Activated T-cell treated with anti-CD3 and anti-CD28 coated beads for 24 hours (primary cell): ENCODE measurements at places on chromosomes 4 and X.

DNA sequence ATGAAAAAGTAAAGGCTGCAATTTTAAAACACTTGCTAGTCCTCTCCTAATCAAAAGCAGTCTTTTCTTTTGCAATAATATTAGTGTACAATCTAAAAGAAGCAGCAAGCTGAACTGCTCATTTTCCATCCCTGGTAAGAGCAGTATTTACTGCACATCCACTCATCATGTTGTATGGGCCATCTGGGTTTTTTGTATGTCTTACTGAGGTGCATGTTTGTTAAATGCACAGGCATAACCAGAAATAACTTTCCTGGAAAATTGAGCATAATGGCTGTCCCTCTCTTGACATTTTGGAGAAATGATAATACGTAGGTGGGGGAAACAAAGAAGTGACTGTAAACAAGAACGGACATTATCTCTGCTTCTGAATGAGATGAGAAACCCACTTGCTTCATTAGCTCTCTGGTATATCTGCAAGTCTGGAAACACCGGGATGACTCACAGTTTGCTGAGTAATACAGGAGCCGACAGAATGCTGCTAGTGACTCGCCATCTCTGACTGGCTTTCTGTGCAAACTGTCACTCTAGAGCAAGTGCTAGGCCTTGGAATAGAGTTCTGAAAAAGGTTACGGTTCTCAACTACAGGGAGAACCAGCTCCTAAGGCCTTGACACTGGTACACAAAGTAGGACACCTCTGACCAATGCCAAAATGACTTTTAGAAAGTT, 85.7 kb upstream of the MTM1 start:
- peak; percentile 52 for DNase-seq

DNA sequence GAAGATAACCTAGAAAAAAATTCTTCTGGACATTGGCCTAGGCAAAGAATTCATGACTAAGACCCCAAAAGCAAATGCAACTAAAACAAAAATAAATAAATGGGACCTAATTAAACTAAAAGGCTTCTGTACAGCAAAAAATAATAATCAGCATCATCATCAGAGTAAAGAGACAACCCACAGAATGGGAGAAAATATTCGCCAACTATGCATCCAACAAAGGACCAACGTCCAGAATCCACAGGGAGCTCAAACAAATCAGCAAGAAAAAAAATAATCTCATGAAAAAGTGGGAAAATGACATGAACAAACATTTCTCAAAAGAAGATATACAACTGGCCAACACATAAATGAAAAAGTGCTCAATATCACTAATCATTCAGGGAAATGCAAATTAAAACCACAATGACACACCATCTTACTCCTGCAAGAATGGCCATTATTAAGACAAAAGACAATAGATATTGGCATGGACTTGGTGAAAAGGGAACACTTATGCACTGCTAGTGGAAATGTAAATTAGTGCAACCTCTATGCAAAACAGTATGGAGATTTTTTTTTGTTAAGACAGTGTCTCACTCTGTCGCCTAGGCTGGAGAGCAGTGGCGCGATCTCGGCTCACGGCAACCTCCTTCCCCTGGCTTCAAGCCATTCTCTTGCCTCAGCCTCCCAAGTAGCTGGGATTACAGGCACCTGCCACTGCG, 29.9 kb downstream of the ELF2 start:
- DNase-seq = no peak

- DNase-seq = no peak
These were observed 20.5 kb upstream of the C4orf17 start for GRCh38 chr4:99490286-99490685.

DNA sequence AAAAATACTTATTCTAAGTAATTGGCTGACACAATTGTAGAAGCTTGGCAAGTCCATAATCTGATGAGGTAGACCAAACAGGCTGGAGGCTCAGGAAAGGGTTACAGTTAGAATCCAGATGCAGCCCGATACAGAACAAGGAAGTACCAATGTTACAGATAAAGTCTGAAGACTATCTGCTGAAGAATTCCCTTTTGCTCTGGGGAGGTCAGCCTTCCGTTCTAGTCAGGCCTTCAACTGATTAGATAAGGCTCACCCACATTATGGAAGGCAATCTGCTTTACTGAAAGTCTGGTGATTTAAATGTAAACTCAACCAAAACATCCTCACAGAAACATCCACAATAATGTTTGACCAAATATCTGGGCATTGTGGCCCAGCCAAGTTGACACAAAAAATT, 7.4 kb upstream of the DYNLT3 start:
- no peak for DNase-seq

DNA sequence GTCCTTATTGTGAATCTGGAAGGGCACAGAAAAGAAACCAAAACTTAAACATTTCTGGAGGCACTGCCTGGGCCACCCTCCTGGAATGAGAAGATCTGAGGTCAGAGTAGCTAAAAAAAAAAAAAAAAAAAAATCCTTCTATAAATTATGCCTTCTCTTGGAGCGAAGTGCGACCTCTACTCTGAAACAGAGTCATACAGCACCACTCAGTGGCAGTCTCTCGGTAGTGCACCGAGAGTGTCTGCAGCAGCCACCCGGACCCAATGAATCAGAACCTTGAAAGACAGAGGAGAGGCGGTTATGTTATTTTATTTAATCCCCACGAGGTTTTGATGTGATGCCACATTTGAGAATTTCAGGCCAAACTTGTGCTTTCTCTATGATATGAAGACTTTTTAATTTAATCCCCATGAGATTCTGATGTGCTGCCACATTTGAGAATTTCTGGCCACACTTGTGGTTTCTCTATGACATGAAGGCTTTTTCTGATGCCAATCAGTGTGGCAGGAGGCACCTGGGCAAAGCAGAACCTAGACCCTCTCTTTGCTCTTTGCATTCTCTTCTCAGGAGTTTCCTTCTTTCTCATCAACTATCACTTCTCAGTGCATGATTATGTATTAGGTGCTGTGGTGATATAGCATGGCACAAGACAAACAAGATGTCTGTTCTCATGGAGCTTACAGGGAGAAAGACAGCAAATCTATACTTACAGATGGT, 5.6 kb upstream of the CT47C1 start:
- peak; percentile 28 for DNase-seq

DNA sequence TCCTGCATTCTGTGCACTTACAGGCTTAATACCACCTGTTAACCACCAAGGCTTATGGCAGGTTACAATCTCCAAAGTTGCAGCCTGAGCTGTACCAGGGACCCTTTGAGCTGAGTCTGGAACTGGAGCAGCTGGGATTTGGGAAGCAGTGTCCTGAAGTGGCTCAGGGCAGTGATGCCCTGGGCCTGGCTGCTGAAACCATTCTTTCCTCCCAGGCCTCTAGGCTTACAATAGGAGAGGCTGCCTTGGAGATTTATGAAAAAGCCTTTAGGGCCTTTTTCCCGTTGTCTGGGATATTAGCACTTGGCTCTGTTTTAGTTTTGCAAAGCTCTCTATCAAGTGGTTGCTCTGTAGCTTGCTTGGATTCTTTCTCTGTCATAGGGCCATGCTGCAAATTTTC, 154.3 kb upstream of the CASK start:
- no peak for DNase-seq

DNA sequence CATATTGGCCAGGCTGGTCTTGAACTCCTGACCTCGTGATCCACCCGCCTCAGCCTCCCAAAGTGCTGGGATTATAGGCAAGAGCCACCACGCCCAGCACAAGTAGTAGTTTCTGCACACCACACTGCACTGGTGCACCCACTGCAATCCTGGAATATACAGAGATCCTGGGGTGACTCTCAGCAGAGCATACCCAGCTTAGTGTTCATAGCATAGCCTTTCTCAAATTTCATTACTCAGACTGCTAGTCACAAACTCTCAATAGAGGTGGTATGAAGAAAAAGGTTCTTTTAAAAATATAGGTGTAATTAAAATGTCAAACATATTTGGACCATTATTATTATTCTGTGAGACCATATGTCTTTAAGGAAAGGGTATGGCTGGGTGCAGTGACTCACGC, 6.2 kb upstream of the ARHGAP10 start:
- DNase-seq = no peak

GRCh38 chrX:31653422-31653821, 581.6 kb upstream of the FTHL17 start:
- no peak for DNase-seq

DNA sequence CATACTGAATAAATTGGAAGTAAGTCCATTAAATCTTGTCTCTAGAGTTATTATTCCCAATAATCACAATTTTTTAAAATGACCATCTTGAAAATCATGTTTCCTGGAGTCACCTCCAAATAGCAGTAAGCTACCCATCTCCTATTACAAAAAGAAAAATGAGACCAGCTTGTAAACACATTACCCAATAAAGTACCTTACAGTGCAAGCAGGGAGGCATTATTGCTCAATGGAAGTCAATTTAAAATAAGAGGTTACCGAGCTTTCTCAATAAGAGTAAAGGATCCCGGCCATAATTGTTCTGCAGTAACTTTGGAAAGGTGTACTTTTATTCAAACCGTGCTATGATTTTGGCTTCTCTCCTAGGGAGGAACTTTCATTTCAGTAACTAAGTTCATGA, 78.0 kb downstream of the DMD start:
- DNase-seq = no peak

- DNase-seq = no peak
These were observed 840 bp upstream of the P2RY10 start for GRCh38 chrX:78944351-78944750.

GRCh38 chr4:78218260-78218659, 161.1 kb downstream of the FRAS1 start:
- DNase-seq = no peak

- no peak for DNase-seq
These were observed 65.5 kb upstream of the HHIP start for GRCh38 chr4:144580430-144580829.

- no peak for DNase-seq
These were observed 927.2 kb downstream of the STPG2 start for GRCh38 chr4:97216046-97216445.

DNA sequence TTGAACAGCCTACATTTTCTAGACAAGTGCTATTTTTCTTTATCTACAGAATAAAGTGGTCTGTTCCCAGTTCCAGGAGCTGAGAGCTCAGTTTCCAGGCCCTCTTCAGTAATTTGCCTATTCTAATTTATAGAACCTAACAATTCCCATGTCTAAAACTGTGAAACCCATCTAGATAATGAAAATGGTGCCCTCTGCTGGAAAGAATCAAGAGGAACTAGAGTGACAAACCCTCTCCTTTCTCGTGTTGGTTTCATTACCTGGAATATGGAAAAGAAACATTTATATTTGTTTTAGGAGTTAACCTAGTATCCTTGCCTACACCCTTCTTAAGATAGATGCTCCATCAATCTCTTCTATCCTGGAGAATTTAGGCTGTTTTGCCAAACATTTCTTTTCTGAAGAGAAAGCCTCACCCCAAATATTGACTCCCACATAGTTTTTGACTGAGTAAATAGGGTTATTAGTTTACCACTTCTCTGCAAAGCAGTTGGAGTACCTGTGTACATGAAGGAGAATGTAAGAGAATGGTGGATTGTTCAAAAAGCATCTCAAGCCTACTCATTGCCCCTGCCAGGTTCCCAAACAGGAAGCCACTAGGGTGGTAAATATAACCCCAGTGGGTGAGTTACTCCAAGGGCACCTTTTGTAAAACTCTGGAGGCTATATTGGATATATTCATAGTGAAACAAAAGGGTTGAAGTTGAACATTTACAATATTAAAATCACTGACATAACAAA, 121.6 kb downstream of the RASL11B start:
- DNase-seq = no peak

GRCh38 chr4:52954560-52955170, 92.5 kb downstream of the RASL11B start:
- no peak for DNase-seq

GRCh38 chr4:142581881-142582280, 264.2 kb downstream of the INPP4B start:
- DNase-seq = no peak

GRCh38 chrX:49101629-49101984, 21.9 kb upstream of the WDR45 start:
- no peak for DNase-seq
